Pancreas (tissue), 10 donors: ENCODE measurements at places on chromosomes 16 and 17. TPM values are rescaled to one million over a fixed set of nuclear protein-coding genes. Genes with fewer than 3 reads are reported as not detected.

The TBC1D3 gene
- total RNA-seq = not detected

The PRSS27 gene
- 0.37 TPM for total RNA-seq

The KRTAP2-1 gene
- not detected for total RNA-seq

The GAS2L2 gene
- total RNA-seq = 0.05 TPM

The JPT2 gene
- total RNA-seq = 21.7 TPM

The C16orf89 gene
- total RNA-seq = 9.1 TPM

The ARL5C gene
- total RNA-seq = not detected

DNA sequence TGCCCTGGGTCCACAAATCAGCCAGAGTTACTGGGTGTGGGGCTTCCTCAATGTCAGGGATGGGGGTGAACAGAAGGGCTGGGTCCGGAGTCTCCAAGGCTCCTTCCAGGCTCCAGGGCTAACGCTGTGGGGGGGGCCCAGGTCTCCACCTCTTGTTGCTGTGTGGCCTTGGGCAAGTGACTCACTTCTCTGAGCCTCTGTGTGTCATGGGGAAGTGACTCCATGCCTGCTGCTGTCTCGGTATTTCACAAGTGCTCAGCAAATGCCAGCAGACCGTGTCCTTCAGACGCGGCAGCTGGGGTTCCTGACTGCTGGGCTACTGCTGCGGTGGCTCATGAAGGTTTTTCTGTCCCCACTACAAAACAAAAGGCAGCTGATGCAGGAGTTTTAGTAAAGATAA lies 26.6 kb downstream of the JPH3 start:
- DNase-seq = no peak
- H3K4me3 ChIP-seq = no peak overlapping the region
- H3K36me3 ChIP-seq = no peaks in the 10 kb centered on the region
- no peaks in the 10 kb centered on the region for H3K27me3 ChIP-seq

DNA sequence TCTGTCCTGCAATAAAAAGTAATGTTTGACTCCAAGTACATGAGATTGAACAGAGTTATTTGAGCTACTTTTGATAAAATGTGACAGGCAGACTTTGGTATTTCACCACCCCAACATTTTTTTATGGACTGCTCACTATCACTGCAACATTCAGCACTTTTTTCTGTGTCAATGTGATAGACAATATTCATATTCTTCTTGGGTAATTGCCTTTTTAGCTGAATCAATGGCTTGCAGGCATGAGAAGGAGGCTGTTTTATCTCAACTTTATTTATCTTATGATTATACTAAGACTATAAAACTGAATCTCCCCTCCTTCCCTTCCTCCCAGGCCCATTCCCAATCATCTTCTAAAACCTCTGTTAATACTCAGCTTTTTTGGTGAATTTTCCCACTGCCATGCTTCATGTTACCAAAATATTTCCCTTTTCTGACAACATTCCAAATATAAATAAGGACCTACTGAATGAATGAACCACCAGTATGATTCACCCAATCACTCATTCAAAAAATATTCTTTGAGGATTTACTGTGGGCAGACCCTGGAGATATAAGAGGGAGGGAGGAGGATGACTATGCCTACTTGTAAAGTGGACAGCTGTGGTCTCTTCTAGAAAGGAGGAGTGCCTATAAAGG lies 67.6 kb downstream of the CDH13 start:
- no peak overlapping the region for H3K4me3 ChIP-seq
- H3K27ac ChIP-seq = no peak overlapping the region
- H3K27me3 ChIP-seq = no peaks in the 10 kb centered on the region
- no peaks in the 10 kb centered on the region for H3K36me3 ChIP-seq

DNA sequence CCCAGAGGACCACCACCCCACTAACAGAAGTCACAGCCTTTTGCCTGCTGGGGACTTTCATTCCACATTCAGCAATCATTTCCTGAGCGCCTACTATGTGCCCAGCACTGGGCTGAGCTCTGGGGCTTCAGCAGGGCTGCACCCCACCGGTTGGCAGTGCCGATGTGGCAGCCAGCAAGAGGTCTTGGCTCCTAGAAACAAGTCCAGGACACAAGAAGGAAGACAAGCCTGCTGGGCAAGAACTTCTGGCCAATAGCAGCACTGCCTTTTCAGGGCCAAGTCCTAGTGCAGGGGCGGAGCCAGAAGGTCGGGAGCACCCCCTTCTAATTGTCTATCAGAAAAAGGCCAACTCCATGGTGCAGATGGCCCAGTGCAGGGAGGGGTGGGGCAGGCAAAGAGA lies 13.0 kb upstream of the HOXB9 start:
- H3K27me3 ChIP-seq = peaks cover 42% of the 10 kb centered on the region
- no peaks in the 10 kb centered on the region for H3K4me1 ChIP-seq
- no peak overlapping the region for H3K4me3 ChIP-seq
- no peak overlapping the region for H3K27ac ChIP-seq

- H3K4me3 ChIP-seq = no peak overlapping the region
- H3K27ac ChIP-seq = no peak overlapping the region
- peaks cover 3% of the 10 kb centered on the region for H3K4me1 ChIP-seq
- peak; percentile 49 for DNase-seq
- H3K36me3 ChIP-seq = peaks cover 17% of the 10 kb centered on the region
Observed at GRCh38 chr16:8887431-8887765, 5.2 kb downstream of the LITAFD start.

DNA sequence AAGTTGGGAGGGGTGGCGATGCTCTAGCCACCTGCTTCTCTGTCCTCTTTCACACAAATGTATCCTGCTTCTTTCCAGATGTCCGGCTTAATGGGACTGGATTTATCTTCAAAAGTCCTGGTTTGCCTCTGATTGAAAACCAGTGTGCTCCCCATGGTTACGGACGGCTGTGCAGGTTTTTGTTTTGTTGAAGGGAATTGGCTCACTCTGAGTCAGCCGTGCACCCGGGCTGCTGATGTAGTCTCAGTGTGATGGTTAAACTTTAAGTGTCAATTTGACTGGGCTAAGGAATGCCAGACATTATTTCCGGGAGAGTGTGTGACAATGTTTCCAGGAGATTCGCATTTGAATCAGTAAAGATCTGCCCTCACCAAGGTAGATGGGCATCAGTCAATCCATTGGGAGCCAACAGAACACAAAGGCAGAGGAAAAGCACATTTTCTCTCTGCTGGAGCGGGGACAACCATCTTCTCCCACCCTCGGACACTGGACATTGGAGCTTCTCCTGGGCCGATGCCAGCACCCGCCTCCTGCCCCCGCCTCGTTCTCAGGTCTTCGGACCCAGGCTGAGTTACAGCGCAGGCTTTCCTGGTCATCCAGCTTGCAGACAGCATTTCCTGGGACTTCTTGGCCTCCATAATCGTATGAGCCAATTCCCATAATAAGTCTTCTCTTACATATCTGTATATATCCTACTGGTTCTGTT lies 126.9 kb upstream of the TNRC6C start:
- no peak overlapping the region for H3K4me3 ChIP-seq
- H3K27me3 ChIP-seq = no peaks in the 10 kb centered on the region
- H3K27ac ChIP-seq = no peak overlapping the region
- no peaks in the 10 kb centered on the region for H3K36me3 ChIP-seq

DNA sequence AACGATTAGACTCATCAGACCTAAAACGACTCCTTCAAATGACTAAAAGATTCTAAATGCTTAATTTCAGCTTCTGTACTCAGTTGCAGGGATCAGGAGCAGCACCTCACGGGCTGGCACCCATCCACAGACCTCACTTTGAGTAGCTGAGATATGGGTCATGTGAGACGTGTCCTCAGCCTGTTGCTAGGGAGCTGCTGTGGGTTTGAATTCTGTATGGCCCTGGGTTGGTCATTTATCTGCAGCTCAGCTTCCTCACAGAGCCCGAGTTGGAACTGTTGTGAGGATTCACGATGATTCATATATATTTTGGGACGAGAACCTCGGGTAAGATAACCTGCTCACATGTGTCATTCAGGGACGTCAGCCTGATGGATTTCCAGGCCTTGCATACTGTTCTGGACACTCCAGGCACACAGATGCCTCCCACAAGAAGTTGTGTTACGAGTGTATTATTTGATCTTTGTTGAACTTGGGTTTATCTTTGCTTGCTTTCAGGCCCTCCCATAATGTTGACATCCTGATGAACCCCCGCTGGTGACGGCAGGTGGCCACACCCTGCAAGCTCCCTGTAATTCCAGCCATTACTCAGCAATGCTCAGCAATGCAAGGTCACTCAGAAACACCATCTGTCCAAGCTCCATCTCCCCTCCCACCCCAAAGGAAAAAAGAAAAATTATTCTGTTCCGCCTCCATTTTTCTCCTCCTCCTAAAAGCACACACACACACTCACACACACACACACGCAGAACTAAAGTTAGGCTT lies 137.6 kb downstream of the RBFOX3 start:
- DNase-seq = no peak
- no peak overlapping the region for H3K27ac ChIP-seq
- H3K4me1 ChIP-seq = no peaks in the 10 kb centered on the region
- no peak overlapping the region for H3K4me3 ChIP-seq
- H3K36me3 ChIP-seq = no peaks in the 10 kb centered on the region

GRCh38 chr16:52567193-52567592 lies 20.2 kb upstream of the TOX3 start:
- DNase-seq = no peak
- H3K36me3 ChIP-seq = no peaks in the 10 kb centered on the region
- H3K27ac ChIP-seq = no peak overlapping the region
- no peak overlapping the region for H3K4me3 ChIP-seq
- H3K4me1 ChIP-seq = peaks cover 14% of the 10 kb centered on the region

- DNase-seq = no peak
- H3K27ac ChIP-seq = no peak overlapping the region
- no peak overlapping the region for H3K4me3 ChIP-seq
- H3K27me3 ChIP-seq = no peaks in the 10 kb centered on the region
- no peaks in the 10 kb centered on the region for H3K36me3 ChIP-seq
- H3K4me1 ChIP-seq = no peaks in the 10 kb centered on the region
Observed at GRCh38 chr17:76679239-76679638, 31.5 kb downstream of the MXRA7 start.

DNA sequence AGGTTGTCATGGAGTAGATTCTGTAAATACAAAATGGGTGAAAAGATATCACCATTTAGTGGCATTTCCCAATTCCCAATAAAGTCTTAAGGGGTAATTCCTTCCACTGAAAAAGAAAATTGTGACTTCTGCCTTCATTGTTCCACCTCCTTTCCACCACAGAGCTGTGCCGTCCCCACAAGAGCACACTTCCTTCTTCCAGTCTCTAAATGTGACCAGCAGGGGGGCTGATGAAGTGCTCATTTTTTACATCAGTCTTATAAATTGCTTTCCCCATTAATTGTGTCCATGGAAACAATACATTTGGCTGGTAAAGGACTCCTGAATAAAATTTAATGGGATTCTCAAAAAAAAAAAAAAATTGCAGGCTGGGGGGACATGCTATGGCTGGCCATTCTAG lies 260.8 kb upstream of the PSMD7 start:
- no peak overlapping the region for H3K27ac ChIP-seq
- DNase-seq = no peak
- no peaks in the 10 kb centered on the region for H3K36me3 ChIP-seq
- H3K27me3 ChIP-seq = no peaks in the 10 kb centered on the region
- no peak overlapping the region for H3K4me3 ChIP-seq

DNA sequence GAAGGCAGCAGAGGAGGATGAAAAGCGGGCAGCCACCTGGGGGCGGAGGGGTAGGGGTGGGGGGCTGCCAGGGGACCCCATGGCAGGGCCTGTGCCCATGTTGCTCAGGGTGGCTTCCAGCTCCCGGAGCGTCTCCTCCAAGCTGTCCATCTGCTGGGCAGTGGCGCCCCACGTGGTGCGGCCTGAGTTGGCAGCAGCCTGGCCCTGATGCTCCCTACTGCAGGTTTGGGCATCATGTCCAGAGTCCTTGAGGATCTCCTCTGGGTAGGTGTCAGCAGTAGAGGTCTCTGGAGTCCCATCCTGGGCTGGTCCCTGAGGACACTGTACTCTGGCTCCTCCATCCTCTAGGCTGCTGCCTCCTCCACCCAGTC lies 60.9 kb downstream of the SRCIN1 start:
- no peaks in the 10 kb centered on the region for H3K36me3 ChIP-seq
- H3K4me1 ChIP-seq = no peaks in the 10 kb centered on the region
- H3K4me3 ChIP-seq = no peak overlapping the region
- no peak overlapping the region for H3K27ac ChIP-seq
- H3K27me3 ChIP-seq = no peaks in the 10 kb centered on the region
- no peak for DNase-seq

- no peaks in the 10 kb centered on the region for H3K36me3 ChIP-seq
- H3K4me1 ChIP-seq = no peaks in the 10 kb centered on the region
- H3K27ac ChIP-seq = no peak overlapping the region
- H3K27me3 ChIP-seq = no peaks in the 10 kb centered on the region
- DNase-seq = no peak
Observed at GRCh38 chr16:50336884-50337283, 31.9 kb downstream of the BRD7 start.

- H3K4me3 ChIP-seq = no peak overlapping the region
- H3K4me1 ChIP-seq = no peaks in the 10 kb centered on the region
- H3K27me3 ChIP-seq = no peaks in the 10 kb centered on the region
Observed at GRCh38 chr16:4902038-4902437, 34.9 kb downstream of the PPL start.

- H3K27me3 ChIP-seq = no peaks in the 10 kb centered on the region
- H3K27ac ChIP-seq = no peak overlapping the region
- DNase-seq = no peak
- H3K4me1 ChIP-seq = no peaks in the 10 kb centered on the region
Observed at GRCh38 chr16:29688172-29688571, 9.2 kb downstream of the QPRT start.

DNA sequence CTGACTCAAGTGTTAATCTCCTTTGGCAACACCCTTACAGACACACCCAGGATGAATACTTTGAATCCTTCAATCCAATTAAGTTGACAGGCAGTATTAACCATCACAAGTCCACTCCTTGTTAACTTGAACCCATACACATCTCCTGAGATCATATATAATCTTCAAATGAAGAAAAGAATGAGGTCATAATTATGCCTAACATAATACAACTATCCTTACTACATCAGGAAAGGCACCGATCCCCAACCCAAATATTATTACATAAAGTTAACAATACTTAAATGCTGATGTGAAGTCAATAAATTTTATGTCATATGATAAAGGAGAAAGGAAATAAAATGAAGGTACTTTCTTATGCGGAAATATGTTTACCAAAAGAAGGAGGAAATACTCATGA lies 649.9 kb downstream of the KCNJ2 start:
- no peaks in the 10 kb centered on the region for H3K36me3 ChIP-seq
- no peak for DNase-seq
- H3K4me3 ChIP-seq = no peak overlapping the region
- H3K27ac ChIP-seq = no peak overlapping the region
- H3K27me3 ChIP-seq = no peaks in the 10 kb centered on the region
- no peaks in the 10 kb centered on the region for H3K4me1 ChIP-seq

- H3K36me3 ChIP-seq = no peaks in the 10 kb centered on the region
- peak; percentile 88 for DNase-seq
- peaks cover 4% of the 10 kb centered on the region for H3K4me1 ChIP-seq
- H3K27ac ChIP-seq = peak overlapping the region; percentile 82
- H3K27me3 ChIP-seq = no peaks in the 10 kb centered on the region
- H3K4me3 ChIP-seq = peak overlapping the region; percentile 88
Observed at GRCh38 chr16:30874821-30875717, 18.8 kb downstream of the BCL7C start.

GRCh38 chr16:75589306-75589705 lies 23.1 kb downstream of the GABARAPL2 start:
- no peaks in the 10 kb centered on the region for H3K27me3 ChIP-seq
- no peak overlapping the region for H3K4me3 ChIP-seq
- no peaks in the 10 kb centered on the region for H3K4me1 ChIP-seq
- DNase-seq = no peak
- no peaks in the 10 kb centered on the region for H3K36me3 ChIP-seq
